H54 (cell line): ENCODE measurements at places on chromosomes 4 and X.

- DNase-seq, result no peak
Measured at GRCh38 chr4:25970226-25970675, 56.2 kb downstream of the SMIM20 start.

GRCh38 chr4:162131256-162131655, 32.5 kb downstream of the FSTL5 start:
- DNase-seq, result no peak

GRCh38 chr4:28548594-28548993, 1688.0 kb downstream of the STIM2 start:
- DNase-seq, result no peak

DNA sequence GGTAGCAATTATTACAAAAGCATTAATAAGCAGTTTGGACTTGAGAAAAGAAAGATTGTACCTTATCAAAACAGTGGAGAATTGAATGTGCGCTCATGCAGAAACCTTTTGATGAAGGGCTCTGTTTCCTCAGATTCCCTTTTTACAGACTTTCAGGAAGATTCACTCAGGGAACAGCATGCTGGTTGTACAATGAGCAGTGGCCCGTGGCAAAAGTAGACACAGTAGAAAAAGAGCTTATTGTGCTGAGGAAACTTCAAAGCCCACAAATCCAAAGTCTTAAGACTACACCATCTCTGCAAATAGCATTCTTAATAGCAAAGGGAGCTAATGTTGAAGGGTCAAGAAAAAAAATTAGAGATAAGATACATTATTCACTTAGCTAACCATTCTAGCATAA, 858.9 kb downstream of the PDHA2 start:
- DNase-seq, result no peak

- DNase-seq, result no peak
Measured at GRCh38 chr4:4427886-4428285, 41.0 kb downstream of the NSG1 start.

- no peak for DNase-seq
Measured at GRCh38 chrX:41258226-41258625, 75.7 kb upstream of the DDX3X start.

GRCh38 chr4:18954538-18954937, 933.0 kb upstream of the LCORL start:
- DNase-seq, result no peak

DNA sequence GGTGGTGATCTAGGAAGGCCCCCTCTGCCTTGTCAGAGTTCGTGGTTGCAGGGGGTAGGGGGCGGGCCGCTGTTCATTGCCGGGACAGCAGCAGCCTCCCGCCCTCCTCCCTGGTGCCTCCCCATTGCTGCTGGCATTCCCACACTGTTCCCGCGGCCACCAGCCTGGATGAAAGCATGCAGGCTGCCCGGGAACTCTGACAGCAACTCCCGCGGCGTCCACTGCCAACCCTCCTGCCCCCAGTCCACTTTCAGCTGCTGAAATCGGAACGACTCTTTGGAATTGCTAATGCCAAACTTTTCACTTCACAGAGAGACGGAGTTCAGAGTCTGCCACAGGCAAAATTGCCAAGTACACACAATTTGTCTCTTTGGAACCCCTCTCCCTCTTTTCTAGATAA, 121.9 kb downstream of the BEND2 start:
- no peak for DNase-seq

GRCh38 chr4:137694138-137694537, 161.8 kb upstream of the PCDH18 start:
- no peak for DNase-seq

- no peak for DNase-seq
Measured at GRCh38 chr4:27966664-27967063, 1106.0 kb downstream of the STIM2 start.

- DNase-seq, result no peak
Measured at GRCh38 chr4:40626183-40626990, 3.3 kb downstream of the RBM47 start.

- DNase-seq, result no peak
Measured at GRCh38 chrX:151675121-151675746, 20.0 kb upstream of the PRRG3 start.

DNA sequence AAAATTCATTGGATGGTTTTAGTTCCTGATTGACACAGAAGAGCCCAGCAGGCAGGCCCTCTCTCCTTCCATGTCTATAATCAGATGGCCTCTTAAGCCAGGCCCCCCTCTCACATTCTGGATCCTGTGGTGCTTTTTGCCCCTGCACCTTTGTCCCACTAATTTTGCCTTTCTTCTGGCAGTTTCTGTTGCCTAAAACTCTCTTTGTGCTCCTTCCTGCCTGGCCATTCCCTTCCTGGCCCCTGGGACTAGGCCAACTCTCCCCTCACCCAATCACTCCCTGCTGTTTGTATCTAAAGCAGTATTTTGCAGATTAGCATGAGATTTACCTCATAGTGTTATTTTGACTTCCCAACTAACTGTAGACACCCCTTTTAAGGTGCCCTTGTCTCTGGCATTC, 42.7 kb upstream of the DDX3X start:
- no peak for DNase-seq

- DNase-seq, result no peak
Measured at GRCh38 chrX:118990512-118991227, 16.3 kb downstream of the LONRF3 start.

DNA sequence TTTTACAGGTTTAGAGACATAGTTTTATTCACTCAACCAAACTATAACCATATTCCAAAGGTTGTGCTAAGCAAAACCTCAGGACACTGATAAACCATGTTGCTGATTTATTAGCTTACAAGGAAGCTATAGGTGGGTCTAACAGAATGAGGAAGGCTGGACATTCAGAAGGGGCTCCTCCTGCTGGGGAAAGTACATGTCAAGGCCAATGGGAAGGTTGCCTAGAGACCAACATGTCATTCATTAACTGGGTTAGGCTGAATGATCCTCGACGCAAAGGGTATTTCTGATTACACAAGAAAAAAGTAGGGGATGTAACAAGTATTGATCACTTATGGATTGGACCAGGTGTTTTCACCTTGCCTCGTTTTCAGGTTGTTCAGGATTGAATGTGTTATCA, 30.3 kb downstream of the SLC10A6 start:
- DNase-seq, result no peak

GRCh38 chr4:104772849-104773248, 278.2 kb upstream of the CXXC4 start:
- no peak for DNase-seq

- no peak for DNase-seq
Measured at GRCh38 chrX:12865359-12865758, 1.5 kb upstream of the TLR7 start.

GRCh38 chr4:84967243-84967690, 777 bp upstream of the WDFY3 start:
- DNase-seq, result no peak

DNA sequence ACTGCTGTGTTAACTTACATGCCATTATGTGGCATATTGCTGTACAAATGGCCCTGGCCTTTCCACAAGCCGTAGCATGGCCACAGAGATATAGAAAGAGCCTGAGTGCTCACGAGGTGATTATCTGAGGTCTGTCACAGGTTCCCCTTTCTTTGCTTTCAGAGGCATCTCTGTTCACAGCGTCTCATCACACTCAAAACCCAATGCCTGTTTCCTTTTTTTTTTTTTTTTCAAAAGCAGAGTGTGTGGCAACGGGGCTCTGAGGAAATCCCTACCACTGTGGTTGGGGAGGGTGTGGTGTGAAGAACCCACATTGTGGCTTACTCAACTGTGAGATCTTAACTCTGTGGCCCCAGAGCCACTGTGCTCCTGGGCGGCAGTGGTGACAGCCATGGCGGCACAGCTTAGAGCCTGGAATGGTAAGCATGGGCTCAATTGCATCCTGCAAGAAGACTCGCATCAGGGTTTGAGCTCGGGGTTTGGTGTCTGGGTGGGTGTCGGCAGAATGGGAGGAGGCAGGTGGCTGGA, 30.8 kb downstream of the RTL5 start:
- DNase-seq, result no peak

DNA sequence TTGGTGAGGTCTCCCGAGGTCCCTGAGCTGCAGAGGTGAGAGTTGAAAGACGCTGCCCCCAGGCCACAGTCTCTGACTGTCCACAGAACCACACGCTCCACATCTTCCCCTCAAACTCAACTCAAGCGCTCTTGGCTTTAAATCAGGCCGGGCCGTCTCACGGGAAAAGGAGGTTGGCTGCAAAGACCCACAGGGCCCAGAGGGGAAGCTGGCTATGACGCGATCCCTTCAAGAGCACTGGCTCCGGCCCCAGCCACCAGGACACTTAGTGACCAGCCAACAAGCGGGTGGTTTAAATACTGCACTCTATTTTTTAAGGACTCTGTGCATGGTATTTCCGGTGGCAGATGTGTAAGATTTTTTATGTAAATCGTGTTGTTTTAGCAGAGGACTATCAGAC, 19.9 kb downstream of the LRPAP1 start:
- DNase-seq, result no peak

DNA sequence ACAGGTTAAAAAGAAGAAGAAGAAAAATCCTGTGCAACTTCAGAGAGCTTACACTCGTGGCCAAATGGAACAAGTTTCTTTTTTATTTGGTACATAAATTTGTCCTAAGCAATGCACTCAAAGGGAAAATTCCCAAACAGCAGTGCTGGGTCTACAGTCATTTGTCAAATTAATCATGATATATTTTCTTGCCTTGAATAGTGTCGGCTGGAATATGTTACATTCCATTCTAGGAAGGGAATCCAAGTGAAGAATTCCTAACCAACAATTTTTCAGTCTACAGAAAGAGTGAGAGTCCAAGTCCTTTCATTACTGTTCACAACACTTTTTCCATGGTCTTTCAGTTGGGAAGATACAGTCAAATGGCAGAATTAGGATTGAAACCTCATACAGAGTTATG, 63.9 kb downstream of the HAND2 start:
- no peak for DNase-seq

DNA sequence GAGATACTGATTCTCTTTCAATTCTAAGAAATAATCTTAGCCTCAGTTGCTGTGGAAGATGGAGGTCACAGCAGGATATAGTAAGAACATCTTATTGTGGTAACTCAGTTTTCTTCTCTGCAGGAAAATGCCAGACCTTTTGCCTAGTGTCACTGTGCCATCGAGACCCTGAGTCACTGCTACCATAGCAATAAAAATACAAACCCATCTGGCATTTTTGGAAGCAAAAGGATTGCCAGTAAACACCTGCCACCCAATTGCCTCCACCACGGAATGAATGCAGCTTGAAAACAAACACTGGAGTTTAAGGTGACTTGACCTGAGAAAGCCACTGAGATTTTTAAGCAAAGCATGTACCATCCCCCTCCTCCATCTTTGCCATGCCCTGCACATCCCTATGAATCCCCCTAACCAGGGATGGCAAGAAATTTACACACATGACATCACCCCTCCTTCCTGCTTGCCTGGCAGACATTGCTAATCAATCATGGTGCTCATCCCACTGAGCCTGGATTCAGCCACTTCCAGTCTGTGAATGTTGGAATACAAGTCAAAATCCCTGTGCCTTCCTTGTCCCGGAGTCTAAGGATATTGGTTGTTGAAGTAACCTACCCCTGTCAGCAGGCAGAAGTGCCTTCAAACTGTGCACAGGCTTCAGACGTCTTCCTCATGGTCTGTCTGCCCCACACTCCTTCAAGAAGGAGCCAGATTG, 59.6 kb upstream of the MAMLD1 start:
- DNase-seq, result no peak

- no peak for DNase-seq
Measured at GRCh38 chrX:129565046-129565650, 25.1 kb downstream of the OCRL start.

- DNase-seq, result no peak
Measured at GRCh38 chr4:128604840-128605239, 204.7 kb upstream of the JADE1 start.

DNA sequence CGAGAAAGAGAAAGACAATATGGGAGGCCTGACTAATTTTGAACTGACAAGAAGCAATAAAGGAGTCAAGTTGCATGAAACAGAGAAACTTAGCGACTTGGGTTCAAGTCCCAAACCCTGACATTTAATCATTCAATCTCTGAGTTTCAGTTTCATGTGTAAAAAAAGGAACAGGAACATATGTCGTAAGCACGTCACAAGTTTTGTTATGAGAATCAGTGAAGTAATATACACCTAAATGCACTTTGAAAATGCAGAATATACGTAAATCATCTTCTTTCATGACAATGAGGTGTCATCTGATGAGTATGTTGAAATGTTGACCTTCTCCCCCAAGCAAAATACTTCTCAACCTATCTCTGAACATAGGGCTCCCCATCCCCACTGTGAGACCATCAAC, 10.4 kb downstream of the ACOT9 start:
- DNase-seq, result no peak

- no peak for DNase-seq
Measured at GRCh38 chr4:62544428-62544827, 1344.3 kb downstream of the ADGRL3 start.

GRCh38 chrX:48914593-48915493, 3.4 kb upstream of the SLC35A2 start:
- DNase-seq, result no peak

DNA sequence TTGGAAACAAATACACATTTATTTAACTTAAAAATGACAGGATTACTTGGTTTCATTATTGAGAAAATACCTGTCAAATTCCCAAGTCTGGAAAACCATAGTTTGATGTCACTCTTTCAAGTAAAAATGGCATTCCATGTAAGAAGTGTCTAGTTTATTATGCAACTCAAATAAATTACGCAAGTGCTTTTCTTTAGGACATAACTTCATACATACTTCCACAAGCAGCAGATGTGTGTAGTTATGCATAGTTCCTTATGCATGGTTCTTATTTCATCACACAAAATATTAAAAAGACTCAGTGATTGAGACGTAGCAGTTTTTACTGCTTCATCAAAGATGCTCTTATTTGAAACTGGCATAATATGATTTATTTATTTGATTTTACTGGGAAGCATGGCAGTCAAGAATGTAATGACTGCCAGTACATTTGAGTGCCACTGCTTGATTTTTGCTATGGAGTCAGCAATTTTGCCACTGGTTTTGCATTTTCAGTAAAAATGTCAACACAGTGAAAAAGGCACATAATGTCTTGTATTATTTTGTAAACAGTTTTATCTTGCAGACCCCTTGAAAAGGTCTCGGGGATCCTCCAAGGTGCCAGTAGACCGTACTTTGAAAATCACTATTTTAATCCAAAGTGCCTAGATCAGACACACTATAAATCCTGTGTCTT, 62.1 kb downstream of the CLCN3 start:
- no peak for DNase-seq

GRCh38 chr4:3207531-3208037, 41.4 kb upstream of the MSANTD1 start:
- no peak for DNase-seq

- DNase-seq, result no peak
Measured at GRCh38 chrX:111387470-111388070, 24.4 kb downstream of the DCX start.

DNA sequence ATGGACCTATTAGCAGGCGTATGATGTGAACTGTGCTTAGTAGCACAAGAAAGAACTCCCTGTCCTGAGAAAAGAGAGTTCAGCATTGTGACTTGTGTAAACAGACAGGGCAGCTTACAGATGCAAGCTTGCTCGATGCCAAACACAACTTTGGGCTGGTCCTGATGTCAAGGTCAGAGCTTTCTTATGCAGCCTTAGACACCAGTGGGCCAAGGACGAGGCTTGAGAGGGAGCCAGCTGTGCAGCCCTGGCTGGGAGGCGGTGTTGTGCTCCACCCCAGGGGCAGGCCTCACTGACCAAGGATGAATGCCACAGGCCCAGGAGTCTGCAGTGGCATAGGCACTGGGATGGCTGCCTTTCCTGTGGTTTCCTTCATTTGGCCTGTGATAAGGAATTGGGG, 35.4 kb downstream of the JADE1 start:
- no peak for DNase-seq

GRCh38 chr4:166399021-166399420, 526.0 kb downstream of the TLL1 start:
- DNase-seq, result no peak

- DNase-seq, result no peak
Measured at GRCh38 chrX:126718440-126718839, 101.1 kb upstream of the PRR32 start.
